Kidney glomerular epithelial cell (primary cell): ENCODE measurements at places on chromosomes 16 and 17.

GRCh38 chr16:82137822-82138167 is 32.2 kb downstream of the MPHOSPH6 start:
- DNase-seq = no peak

- no peak for DNase-seq
These were observed 123.6 kb downstream of the CDYL2 start for GRCh38 chr16:80680839-80681238.

GRCh38 chr17:82077617-82078358 is 12.2 kb upstream of the DUS1L start:
- DNase-seq = no peak

DNA sequence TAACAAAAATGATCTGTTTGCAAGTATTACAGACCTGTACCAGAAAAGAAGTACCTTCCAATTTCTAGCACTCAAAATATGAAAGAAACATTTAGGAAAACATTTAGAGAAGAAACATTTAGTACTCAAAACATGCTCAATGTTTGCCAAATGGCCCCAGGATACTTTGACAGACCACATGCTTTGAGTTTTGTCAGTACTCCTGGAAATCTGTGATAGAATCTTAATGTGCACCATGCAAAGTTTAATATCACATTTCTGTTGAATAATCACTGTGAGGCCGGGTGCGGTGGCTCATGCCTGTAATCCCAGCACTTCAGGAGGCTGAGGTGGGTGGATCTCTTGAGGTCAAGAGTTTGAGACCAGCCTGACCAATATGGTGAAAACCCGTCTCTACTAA is 8.5 kb upstream of the ZC3H7A start:
- DNase-seq = no peak

- no peak for DNase-seq
These were observed 6.6 kb downstream of the CCDC47 start for GRCh38 chr17:63766754-63767153.

GRCh38 chr16:50574745-50575136 is 26.5 kb downstream of the NKD1 start:
- no peak for DNase-seq
